ENCODE measurements at places on chromosomes 6 and 20. TPM values are rescaled to one million over a fixed set of nuclear protein-coding genes. Genes with fewer than 3 reads are reported as not detected.
A peak's percentile ranks its signal among the peaks of the same experiment; 100 is the strongest.

The APMAP gene
- 62.1 TPM for total RNA-seq

The IFT52 gene
- 26.0 TPM for total RNA-seq

DNA sequence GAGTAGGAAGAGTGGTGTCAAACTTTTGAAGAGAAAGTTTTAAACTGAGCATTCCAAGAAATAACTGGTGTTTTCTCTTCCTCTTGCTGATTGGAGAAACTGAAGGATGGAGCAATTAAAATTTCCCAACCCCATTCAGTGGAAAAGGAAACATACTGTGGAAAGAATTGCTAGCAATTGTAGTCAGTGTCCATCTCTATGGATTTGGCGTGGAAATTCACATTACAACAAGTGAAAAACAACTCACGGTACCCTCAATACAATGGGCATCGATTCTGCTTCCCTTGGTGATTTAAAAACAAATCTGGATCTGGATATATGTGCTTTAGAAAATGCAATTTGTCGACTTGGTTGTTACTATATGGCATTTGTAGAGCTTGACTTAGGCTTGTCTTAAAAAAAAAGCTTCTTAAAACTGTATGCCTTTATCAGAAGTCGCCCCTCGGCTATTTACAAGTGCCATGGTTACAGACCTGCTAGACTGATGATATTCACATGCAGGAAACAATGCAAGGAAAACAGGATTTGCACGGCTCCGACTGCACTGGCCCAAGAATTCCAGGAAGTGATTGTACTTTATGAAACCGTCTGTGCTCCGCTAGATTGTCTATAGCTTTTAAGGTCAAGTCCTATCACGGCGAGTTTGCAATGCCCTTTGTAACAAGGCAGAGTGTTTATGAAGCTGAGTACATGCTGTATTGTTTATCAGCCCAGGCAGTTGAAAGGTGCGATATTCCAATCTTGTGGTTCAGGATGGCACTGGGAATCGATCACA is 131.7 kb upstream of the PHACTR1 start:
- no peak for DNase-seq
- no peaks in the 10 kb centered on the region for H3K27me3 ChIP-seq
- H3K4me1 ChIP-seq, result peaks cover 4% of the 10 kb centered on the region
- no peak overlapping the region for H3K27ac ChIP-seq

DNA sequence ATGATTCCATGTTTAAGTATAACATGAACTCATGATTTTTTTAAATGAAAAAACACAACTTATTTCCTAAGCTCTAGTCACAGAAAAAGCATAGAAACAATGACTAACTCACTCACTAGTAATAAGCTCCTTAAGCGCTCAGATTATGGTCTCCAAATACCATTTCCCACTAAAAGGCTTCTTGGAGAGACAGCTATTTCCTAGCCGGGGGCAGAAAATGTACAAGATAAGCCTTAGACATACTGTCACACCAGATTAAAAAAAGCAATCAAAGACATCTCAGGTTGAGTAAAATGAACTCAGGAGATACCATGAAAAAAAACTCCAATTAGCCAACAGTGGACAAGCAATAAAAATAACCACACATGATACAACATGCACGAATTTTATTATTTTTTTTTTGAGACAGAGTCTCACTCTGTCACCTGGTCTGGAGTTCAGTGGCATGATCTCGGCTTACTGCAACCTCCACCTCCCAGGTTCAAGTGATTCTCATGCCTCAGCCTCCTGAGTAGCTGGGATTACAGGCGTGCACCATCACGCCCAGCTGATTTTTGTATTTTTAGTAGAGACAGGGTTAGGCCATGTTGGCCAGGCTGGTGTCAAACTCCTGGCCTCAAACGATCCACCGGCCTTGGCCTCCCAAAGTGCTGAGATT is 14.9 kb downstream of the SRPK1 start:
- no peak overlapping the region for H3K4me3 ChIP-seq
- no peak for DNase-seq
- peaks cover 40% of the 10 kb centered on the region for H3K36me3 ChIP-seq
- H3K4me1 ChIP-seq, result no peaks in the 10 kb centered on the region
- no peaks in the 10 kb centered on the region for H3K27me3 ChIP-seq
- H3K27ac ChIP-seq, result peak overlapping the region; percentile 43
